ENCODE measurements at places on chromosomes 4 and X.

DNA sequence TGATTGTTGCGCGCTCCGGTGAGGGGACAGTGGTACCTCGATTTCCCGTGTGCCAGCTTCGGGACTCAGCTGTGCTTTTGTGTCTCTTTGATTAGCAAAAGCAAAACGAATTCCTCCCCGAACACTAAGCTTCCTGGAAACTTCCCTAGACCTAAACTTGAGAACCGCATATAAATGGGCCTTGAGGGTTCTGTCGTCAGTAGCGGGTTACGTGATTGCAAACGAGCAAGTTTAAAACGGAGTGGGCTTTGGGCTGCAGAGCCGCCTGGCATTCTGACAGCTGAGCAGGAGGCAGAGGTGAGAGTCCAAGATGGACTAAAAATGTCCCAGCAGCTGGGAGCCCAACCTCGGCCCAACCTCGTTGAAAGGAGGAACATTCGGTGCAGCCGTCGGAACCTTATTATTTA, 1.2 kb upstream of the TAPT1 start:
- peak; percentile 58 for DNase-seq

DNA sequence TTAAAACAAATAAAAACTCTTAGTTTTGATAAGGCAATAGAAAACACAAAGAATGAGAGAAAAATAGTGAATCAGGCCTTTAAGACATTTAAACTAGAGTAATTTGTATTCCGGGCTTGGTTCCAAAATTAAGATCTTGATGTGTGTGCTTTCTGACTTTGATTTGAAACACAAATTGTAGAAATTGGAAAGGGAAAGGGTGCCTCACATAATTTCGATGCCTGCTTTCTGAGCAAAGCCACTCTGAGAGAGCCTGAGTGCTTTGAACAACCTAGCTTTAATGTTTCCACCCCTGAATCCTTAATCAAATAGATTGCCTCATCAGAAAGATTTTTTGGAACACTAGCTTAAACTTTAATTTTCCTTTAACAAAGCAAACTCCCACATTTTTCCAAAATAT, 666.8 kb downstream of the PCDH18 start:
- no peak for DNase-seq

- DNase-seq = no peak
Measured at GRCh38 chrX:10031746-10032145, 64.6 kb downstream of the CLDN34 start.

- DNase-seq = no peak
Measured at GRCh38 chr4:153394945-153395344, 50.5 kb downstream of the MND1 start.

- DNase-seq = no peak
Measured at GRCh38 chr4:89482251-89482650, 174.7 kb upstream of the GPRIN3 start.

DNA sequence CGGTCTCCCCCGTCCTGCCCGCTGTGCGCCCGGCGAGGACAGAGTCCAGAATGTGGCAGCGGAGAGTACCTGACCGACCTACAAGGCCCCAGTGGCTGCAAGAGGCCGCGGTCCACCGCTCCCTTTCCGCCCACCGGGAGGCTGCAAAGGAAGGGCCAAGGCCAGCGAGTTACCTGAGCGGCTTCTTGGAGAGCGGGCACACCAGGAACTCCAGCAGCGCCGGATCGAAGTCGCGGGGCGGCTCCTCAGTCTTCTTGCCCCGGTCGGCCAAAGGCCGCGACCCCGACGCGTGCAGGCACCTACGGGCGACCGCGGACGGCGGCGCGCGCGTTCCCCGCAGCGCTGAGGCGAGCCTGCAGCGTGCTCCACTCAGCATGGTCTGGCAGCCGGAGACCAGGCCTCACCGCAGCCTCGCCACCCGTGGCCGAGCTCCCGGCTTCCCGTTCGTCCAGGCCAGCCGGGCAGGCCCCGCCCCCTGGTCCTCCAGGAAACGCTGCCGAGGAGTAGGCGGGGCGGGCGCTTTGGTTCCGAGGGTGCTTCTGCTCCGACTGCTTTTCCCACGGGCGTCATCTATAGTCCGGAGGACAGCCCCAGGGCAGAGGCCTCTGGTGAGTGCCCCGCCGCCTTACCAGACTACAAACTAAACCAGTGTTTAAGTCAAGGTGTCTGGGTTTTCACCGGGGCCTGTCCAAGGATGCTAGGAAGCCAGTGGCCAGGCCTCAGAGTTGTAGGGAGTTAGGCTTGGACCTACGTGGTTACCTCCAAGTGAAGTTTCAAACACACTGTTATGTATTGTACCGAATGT, at the start of gene PYURF:
TSS of gene PYURF (minus strand) at position 452 of the 805 bp plus-strand sequence. CDS start at position 376, 76 bp downstream.
- peak; percentile 95 for DNase-seq

DNA sequence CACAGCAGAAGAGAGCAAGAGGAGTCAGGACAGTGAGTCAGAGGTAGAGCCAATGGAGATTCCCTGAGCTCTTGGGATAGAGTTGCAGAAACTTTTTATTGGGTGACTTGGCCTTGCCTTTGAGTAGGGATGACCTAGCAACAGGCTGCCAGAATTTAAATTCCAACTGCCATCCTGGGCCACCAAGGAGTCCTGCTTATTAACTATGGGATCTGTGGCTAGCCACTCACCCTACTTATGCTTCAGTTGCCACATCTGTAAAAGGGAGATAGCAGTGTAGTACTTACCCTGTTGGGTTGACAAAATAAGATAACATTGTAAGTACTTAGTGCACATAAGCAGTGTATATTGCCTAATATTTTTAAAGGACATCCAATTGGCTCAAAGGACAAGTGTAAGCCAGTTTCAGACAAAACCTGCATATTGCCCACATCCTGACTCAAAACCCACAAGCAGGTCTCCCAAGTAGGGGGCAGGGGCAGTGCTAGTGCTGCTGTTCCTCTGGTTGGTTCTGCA, 43.5 kb upstream of the TMEM164 start:
- DNase-seq = no peak

- no peak for DNase-seq
Measured at GRCh38 chrX:67044029-67044653, 405.3 kb upstream of the EDA2R start.

GRCh38 chr4:184310171-184310567, 92.5 kb upstream of the ENPP6 start:
- DNase-seq = no peak

- DNase-seq = no peak
Measured at GRCh38 chr4:187996502-187997177, 1.1 kb downstream of the ZFP42 start.

DNA sequence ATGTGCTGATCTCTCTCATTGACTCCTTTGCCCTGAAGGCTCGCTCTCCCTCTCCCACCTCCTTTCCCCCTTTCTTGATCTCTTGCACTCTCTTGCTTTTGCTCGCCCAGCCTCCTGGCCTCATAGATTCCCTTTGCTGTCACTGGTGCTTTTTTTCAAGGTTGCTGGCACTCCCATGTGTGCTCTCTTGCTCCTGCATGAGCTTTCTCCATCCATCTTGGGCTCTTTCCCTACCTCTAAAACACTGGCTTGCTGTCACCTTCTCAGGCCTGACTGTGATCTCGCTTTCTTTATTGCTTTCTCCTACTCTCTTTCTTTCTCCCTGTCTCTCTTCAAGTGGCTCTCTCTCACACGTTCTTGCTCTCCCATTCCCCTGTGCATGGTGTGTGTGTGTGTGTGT, 202.0 kb downstream of the HS6ST2 start:
- no peak for DNase-seq

- DNase-seq = no peak
Measured at GRCh38 chr4:135359128-135359527, 1157.5 kb upstream of the PABPC4L start.

- DNase-seq = no peak
Measured at GRCh38 chr4:124409044-124409443, 303.5 kb downstream of the ANKRD50 start.

DNA sequence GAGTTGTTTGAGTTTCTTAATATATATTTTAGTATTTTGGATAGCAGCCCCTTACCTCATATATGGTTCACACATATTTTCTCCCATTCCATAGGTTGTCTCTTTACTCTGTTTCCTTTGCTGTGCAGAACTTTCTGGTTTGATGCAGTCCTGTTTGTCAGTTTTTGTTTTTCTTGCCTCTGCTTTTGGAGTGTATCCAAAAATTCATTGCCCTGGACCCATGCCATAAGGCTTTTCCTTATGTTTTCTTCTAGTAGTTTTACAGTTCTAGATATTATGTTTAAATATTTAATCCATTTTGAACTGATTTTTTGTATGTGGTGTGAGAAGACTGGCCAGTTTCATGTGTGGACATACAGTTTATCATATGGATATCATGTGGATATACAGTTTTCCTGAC, 58.5 kb upstream of the NUDT6 start:
- DNase-seq = no peak

- no peak for DNase-seq
Measured at GRCh38 chr4:123024710-123025109, 102.3 kb upstream of the NUDT6 start.

GRCh38 chr4:2051086-2051485, 8.0 kb upstream of the NAT8L start:
- no peak for DNase-seq

All from right forelimb (tissue), 1 donor.